ENCODE measurements at places on chromosomes 4 and X. TPM values are rescaled to one million over a fixed set of nuclear protein-coding genes. Genes with fewer than 3 reads are reported as not detected.

CSAG1 gene
- total RNA-seq, result not detected

GRCh38 chr4:168570466-168570865 is 73.6 kb downstream of the PALLD start:
- H3K36me3 ChIP-seq, result no peaks in the 10 kb centered on the region
- H3K27me3 ChIP-seq, result no peaks in the 10 kb centered on the region
- no peak for DNase-seq
- H3K27ac ChIP-seq, result no peak overlapping the region
- no peaks in the 10 kb centered on the region for H3K4me1 ChIP-seq
- no peak overlapping the region for H3K4me3 ChIP-seq

MAGEC2 gene
- total RNA-seq, result not detected

- H3K36me3 ChIP-seq, result no peaks in the 10 kb centered on the region
- H3K27me3 ChIP-seq, result no peaks in the 10 kb centered on the region
- no peak for DNase-seq
- no peak overlapping the region for H3K27ac ChIP-seq
Observed at GRCh38 chr4:75598390-75598789, 31.9 kb downstream of the CDKL2 start.

GRCh38 chr4:174494726-174495125 is 27.6 kb downstream of the HPGD start:
- H3K27ac ChIP-seq, result no peak overlapping the region
- no peaks in the 10 kb centered on the region for H3K36me3 ChIP-seq
- H3K4me3 ChIP-seq, result no peak overlapping the region
- no peaks in the 10 kb centered on the region for H3K27me3 ChIP-seq

DNA sequence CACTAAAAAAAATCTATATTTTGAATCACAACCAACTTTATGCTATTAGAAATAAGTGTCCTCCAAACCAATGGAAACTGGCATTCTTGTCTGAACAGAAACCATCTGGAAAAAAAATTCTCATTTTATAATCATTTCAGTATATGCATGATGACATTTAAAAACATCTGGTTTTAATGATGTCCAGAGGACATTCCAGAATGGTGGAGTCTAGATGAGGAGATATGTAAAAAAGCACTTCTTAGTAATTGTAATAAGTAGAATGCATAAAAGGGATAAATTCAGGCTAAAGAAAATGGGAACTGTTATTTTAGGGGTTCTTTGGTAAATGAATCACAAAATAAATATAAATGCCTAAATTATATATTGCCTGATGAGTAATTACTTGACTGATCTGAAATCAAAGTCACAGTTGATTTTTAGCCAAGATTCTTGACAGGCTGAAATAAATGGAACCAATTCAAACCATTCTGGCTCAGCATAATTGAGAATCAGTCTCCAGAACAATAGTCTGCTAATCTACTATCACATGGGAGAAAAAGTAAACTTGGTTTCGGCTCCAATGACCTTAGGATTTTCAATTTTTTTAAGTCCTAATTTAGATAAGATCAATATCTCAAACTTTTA is 636.6 kb downstream of the FAT4 start:
- no peak overlapping the region for H3K4me3 ChIP-seq
- H3K27ac ChIP-seq, result no peak overlapping the region
- H3K27me3 ChIP-seq, result no peaks in the 10 kb centered on the region

All from thyroid gland (tissue), 4 donors.